ENCODE measurements at places on chromosomes 13 and 19.

DNA sequence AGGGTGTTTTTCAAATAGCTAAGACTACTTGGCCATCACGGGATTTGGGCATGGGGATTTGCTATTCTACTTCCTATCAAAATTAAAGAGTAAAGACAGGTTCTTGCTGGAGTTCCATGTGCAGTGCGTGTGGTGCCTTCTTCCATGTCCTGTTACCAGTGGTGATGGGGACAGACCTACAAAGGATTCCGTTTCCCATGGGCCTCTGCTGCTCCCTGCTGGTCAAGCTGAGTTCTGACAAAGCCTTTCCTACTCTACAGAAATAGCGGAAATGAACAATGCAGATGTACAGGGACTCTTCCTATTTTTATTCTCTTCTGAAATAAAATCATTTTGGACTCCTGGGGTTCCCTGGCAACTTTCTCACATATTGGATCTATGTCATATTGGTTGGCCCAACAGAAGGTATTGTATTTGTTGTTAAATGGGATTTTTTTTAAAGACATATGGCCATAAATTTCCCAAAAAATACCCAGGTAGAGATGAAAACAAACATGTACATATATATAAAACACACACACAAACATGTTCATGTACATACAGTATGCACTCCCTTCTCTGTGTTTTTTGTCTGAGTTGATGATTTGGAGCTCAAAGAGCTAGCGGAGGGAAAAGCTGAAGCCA is 90.5 kb upstream of the SLC15A1 start:
- DNase-seq = peak; percentile 54

GRCh38 chr13:39603424-39603947 is 493 bp upstream of the LHFPL6 start:
- DNase-seq = no peak

DNA sequence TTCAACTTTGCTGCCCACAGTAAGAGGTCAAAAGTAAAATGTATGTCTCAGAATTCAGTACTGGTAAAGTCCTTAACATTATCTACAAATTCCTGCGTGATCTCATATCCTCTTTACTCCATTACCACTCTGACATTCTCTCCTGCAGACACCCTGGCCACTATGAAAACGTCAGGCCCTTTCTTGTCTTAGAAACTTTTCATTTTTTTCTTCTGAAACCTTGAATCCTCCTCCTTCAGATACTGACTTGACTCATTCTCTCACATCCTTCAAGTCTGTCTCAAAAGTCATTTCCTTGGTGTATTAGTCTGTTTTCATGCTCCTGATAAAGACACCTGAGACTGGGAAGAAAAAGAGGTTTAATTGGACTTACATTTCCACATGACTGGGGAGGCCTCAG is 262.3 kb downstream of the POU4F1 start:
- no peak for DNase-seq

DNA sequence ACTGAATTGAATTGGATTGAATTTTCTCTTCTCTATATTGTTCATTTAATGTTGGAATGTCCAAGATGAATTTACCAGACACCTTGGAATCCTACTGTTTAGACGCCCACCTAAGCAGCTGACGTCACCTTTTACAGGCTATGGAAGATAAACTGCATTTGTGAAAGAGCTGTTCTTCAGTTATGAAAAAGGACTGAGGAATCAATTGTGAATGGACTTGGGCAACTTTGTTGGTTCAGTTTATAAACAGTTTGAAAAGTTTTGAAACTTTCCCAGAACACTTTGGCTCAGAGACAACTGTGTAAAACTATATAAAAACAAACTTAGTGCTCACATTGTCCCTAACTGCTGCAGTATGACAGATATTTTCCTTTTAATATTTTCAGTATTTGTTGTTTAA is 590.8 kb upstream of the SPRY2 start:
- no peak for DNase-seq

DNA sequence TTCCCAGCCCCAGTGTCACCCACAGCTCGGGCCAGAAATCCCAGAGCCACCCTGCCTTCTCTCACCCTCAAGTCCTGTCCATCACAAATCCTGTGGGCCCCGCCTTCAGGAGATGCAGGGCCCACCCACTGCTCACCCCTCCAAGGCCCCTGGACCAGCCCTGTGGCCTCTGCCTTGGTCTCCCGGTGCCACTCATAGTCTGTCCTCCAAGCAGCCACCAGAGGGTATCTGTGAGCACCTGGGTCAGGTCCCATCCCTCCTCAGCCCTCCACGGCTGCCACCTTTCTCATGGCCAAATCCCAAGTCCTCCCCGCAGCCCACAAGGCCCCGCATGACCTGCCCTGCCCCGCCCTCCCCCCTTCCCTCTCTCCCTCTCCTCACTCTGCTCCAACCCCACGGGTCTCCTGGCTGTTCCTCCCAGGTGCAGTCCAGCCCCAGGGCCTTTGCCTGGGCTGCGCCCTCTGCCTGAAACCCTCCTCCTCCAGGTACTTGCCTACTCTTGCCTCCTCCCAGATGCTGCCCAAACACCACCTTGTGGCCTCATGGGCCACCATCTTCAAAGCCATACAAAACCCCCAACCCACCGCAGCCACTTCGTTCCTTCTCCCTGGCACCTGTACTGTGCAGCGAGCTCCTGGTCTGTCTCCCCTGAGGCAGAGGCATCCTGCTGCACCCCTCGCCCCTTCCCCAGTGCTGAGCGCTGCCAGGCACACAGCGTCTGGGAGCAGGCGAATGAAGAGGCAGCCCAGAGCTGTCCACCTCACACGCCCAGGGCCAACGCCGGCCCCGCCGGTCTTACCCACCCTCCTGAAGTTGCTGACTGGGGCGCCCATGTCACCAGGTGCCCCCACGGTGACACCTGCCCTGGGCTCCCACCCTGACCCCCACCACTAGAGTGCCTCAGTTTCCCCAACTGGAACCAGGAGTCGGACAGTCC is 13.2 kb upstream of the UQCR11 start:
- peak; percentile 58 for DNase-seq

DNA sequence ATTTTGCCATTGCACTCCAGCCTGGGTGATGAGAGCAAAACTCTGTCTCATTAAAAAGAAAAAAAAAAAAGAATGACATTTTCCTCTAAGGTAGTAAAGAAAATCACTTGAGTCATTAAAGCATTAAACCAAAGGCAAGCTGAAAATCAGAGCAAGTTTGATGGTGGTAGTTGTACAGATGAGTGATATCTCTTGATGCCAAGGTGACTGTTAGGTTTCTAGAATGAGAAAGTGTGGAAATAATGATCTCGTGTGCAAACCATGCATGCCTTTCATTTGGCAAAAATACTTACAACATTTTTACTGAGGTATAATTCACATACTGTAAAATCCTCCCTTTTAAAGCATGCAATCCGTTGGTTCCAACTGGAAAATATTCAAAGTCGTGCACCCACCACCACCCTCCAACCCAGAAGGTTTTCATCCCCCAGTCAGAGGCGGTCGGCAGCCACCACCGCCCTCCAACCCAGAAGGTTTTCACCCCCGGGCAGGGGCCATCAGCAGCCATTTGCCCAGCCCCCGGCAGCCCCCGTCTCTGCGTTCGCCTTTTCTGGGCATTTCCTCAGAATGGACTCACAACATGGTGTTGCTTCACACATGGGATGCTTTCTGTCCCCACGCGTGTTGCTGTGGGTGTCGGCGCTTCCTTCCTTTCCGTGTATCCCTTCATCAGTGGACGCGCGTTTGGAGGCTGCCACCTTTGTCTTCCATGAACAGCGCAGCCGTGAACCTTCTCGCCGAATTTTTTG is 90.2 kb downstream of the ATP11A start:
- no peak for DNase-seq

DNA sequence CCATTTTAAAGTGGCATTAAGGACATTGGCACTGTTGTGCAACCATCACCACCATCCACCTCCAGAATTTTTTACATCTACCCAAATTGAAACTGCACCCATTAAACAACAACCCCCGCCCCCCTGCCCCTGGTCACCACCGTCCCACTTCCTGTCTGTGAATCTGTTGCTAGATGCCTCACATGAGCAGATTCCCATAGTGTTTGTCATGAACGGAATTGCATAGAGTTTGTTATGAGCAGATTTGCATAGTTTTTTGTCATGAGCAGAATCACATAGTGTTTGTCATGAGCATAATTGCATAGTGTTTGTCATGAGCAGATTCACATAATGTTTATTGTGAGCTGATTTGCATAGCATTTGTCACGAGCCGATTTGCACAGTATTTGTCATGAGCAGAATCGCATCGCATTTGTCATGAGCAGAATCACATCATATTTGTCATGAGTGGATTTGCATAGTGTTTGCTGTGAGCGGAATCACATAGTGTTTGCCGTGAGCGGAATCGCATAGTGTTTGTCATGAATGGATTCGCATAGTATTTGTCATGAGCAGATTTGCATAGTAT is 54.0 kb upstream of the GTF3A start:
- no peak for DNase-seq

GRCh38 chr13:102838273-102838672 is 7.6 kb upstream of the ERCC5 start:
- DNase-seq = no peak

GRCh38 chr13:33257841-33258807 is 27.4 kb downstream of the STARD13 start:
- DNase-seq = no peak

- no peak for DNase-seq
Measured at GRCh38 chr13:49932066-49932465, 4.1 kb downstream of the SPRYD7 start.

GRCh38 chr13:19967621-19968020 is 9.1 kb downstream of the ZMYM2 start:
- DNase-seq = no peak

- no peak for DNase-seq
Measured at GRCh38 chr13:93309886-93310523, 83.4 kb downstream of the GPC6 start.

DNA sequence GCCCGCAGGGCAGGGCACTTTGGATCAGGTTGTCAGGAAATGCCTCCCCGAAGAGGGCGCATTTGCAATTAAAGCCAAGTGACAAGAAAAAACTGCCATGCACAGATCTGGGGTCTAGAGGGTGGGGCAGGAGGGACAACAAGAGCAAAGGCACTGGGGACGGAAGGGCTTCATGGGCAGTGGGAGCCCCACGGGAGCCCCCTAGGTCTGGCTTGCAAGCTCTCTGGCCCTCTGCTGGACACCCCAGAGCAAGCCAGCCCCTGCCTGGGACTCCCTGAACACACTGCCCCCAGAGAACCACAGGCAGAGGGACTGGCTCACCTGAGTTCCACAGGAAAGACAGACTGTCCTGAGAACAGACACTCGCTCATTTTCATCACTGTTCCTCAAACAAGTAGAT is 30.2 kb upstream of the C19orf12 start:
- DNase-seq = peak; percentile 14

DNA sequence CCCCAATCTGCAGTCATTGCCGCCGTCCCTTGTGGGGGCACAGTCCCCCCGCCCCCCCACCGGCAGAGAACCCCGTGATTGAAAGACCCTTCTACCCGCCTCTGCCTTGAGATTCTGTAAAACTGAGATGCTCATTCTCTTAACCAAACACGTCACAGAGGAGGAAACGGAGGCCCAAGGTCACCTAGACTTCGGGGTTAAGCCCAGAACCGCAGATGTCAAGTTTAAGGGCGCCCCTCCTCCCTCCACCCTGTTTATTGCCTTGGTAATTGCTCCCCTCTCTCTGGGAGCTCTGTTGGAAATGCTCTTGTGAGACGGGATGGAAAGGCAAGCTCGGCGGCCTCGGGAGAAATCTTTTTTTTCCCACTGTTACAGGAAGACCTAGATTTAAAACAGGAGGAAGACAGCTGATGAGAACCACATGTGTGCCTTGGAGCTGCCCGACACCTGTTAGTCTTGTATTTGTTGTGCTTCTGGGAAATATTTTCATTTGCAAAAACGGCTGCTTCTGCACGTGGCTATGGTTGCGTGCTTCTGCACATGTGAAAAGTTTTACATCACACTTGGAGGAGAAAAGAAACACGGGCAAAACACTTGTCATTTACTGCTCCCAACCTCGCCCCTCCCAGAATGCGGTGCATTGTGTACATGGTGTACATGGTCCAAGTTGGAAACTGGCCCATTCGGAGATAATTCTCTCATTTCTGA is 1.1 kb upstream of the MED26 start:
- DNase-seq = no peak

All from Calu3 (cell line).